ENCODE measurements at places on chromosomes 5 and 9. TPM values are rescaled to one million over a fixed set of nuclear protein-coding genes. Genes with fewer than 3 reads are reported as not detected.

GRCh38 chr5:173907284-173907683, 19.1 kb downstream of the CPEB4 start:
- DNase-seq = no peak

DNA sequence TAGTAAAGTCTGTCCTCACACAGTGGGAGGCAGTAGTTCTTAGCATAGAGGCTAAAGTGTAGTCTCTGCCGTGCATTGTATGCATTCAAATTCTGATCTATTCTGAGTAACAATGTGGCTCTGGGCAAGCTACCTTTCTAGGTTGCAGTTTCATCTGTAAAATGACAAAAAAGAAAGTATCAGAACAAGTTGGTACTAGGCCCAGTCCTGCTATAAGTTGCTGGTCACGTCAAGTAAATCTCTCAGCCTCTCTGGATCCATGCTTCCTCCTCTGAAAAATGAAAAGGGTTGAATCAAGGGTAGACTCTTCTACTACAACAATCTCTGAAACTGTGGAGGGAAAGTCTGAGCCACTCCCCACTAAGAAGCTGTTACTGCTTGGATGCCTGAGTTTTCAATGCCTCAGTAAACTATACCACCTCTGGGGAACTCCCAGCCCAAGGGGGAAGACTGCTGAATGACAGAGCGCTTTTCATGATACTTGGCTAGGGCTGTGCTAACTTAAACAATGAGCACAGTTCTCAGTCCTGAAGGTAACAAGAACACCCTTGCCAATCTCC, 34.5 kb upstream of the SPARC start:
- DNase-seq = no peak

DNA sequence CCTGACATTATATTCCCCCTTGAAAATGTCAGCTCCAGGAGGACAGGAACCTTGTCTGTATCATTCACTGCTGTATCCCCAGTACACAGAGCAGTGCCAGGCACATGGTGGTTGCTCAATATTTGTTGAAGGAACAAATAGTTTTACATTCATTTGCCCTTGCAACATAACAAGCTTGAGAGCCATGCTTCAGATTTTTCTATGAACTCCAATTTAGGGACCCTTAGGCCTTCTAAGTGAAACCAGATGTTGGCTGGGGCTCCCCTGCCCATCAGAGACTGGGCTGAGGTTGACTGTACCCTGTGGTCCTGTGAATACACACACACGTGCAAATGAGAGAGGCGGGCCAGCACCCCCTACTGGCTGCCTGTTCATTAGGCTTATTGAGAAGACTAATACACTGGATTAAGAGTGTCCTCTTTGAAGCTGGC, 214.9 kb upstream of the WWC1 start:
- DNase-seq = peak; percentile 64

Gene IL3
- total RNA-seq = not detected

Gene CCL28
- total RNA-seq = 8.8 TPM

DNA sequence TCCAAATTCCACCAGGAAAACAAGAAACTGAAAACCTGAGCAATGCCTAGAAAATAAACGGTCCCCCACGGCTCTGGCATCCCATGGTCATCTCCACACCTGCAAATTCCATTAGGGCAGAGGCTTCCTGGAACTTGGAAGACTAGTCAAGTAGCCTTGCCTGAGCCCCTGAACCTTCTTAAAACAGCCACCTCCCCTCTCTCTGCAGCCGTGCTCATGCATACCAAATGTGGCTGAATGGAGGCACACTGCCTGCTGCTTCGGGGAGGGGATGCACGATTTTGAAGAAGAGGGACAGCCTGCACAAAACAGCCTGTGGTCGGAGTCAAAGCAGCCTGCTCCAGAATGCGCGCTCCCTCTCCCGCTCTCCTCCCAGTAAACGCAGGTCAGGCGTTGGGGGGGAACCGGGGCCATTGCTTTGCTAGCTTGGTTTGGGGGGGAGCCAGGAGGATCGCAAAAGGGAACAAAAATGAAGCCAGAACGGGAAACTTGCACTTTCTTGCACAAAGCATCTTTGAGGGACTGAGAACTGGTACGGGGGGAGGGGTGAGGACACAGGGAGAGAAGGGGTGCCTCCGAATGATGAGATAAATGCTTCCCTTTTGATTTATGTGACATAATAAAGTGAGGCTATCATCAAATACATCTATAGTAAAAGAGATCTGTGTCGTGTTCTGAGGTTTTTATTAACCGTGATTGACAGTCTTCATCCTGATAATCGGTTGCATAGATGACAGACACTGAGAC, at the start of gene TRPM3:
TSS of gene TRPM3 (minus strand) at position 347 of the 747 bp plus-strand sequence. CDS start at position 80, 267 bp downstream.
- no peak for DNase-seq

Gene SMIM15
- 51.4 TPM for total RNA-seq

DNA sequence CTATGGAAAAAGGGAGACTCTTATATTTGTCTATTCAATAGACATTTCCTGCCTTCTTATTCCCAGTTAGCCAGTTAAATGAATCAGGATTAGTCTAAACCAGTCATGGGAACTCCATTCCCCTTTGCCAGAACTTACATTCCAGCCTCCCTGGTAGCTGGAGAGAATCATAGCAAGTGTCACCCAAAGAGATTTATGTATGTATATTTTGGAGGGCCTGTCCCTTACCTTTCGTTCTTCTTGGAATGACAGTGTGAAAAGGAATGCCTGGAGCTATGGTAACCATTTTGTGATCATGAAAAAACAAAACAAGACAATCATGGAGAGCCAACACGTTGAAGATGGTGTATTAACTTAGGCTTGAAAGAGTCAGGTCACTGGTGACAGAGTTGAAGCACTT, 627.7 kb downstream of the CCDC171 start:
- peak; percentile 32 for DNase-seq

All from RPMI7951 (cell line).